ENCODE measurements at places on chromosomes 11 and 22.

DNA sequence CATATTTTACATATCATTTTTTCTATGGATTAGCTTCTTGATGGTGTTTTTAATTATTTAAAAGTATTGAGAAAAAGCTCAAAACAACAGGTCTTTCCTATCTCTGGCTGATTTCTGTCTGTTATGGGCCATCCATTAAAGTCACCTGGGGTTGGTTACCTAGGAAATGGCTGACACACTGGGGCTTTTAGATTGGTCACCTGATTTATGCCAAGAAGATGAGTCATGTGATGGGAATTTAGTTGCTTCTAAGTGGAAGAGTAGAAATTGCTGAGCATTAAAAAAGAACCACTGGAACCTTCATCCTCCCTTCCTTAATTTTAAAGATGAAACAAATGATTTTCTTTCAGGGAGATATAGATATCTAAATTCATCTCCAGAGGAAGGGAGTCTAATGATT is 48.8 kb upstream of the LARGE1 start:
- no peak for DNase-seq

DNA sequence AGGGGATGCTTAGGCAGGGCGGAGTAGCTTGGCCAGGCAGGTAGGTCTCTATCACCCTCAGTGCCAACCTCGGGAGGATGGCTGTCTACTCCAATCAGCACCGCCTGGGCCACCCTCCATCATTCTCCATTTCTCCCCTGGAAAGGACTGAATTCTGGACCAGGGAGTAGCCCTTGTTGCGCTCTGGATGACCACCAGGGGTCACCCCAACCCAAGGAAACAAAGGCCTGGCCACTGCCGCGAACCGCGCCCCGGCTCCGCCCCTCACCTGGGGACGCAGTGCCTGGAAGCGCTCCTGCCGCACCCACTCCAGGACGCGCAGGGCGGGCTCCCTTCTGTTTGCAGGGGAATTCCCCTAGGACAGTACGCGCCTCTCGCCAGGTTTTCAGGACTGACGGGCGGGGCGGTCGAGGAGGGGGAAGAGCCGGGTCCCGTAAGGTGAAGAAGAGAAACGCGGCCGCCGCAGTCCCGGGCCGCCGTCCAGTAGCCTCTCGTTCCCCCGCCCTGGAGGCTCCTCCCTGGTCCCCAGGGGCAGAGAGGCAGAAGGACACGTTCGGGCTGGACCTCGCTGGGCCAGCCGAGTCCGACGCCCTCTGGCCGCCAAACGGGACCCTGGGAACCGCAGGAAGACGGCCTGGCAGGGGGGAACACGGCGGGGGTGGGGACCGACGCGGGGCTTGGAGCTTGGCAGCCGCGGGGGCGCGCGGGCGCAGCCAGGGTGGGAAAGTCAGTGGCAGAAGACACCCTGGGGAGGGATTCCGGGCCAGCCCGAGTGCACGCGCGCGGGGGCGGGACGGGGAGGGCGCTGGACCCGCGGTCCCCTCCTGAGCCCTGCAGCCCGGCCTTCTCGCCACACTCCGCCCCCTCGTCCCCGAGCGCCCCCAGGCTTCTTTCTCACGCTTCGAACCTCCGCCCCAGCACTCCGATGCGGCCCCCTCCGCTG is 7.1 kb downstream of the SCN4B start:
- DNase-seq = peak; percentile 80

DNA sequence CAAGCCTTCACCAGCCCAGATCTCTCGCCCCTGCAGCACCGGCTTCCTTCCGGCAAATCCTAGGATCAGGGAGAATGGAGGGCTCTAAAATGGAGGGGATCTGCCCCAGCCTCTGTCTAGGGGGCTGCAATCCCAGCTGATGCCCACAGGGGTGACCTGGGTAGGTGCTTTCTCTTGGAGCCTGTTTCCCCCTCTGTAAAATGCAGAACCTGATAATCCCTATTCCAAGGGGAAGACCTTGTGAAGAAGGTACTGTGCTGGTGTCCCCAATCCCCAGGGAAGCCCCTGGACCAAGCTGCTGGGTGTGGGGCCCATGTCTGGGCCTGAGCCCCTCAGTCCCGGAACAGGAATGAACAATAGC is 2.8 kb downstream of the EMID1 start:
- no peak for DNase-seq

DNA sequence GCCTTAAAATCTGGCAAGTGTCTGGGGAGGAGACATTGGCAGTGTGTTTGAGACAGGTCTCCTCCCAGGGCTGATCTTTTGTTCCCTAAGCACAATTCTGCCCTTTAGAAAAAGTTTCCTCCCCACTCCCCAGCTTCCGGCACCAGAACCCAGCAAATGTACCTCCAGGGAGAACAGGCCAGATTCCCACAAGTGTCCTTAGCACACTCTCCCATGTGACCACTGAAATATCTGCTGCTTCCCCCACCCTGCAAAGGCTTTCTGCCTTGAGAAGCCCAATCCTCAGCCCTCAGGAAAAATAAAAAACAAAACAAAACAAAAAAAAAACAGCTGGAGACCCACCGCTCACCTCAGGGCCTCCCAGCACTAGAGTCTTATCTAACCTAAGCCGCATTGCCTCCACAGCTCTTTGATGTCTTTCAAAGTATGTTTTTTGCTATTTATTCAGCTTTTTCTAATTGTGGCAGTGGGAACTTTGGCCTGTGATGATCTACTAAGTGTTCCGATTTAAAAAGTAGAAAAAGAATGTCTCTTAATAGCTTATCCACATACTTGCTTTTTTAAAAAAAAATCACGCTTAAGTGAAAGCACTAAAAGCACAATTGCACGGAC is 29.0 kb upstream of the FBLN1 start:
- DNase-seq = no peak

- no peak for DNase-seq
These were observed 509.0 kb upstream of the B3GAT1 start for GRCh38 chr11:134920851-134921608.

GRCh38 chr11:125390946-125391345 is 105.1 kb downstream of the FEZ1 start:
- no peak for DNase-seq

DNA sequence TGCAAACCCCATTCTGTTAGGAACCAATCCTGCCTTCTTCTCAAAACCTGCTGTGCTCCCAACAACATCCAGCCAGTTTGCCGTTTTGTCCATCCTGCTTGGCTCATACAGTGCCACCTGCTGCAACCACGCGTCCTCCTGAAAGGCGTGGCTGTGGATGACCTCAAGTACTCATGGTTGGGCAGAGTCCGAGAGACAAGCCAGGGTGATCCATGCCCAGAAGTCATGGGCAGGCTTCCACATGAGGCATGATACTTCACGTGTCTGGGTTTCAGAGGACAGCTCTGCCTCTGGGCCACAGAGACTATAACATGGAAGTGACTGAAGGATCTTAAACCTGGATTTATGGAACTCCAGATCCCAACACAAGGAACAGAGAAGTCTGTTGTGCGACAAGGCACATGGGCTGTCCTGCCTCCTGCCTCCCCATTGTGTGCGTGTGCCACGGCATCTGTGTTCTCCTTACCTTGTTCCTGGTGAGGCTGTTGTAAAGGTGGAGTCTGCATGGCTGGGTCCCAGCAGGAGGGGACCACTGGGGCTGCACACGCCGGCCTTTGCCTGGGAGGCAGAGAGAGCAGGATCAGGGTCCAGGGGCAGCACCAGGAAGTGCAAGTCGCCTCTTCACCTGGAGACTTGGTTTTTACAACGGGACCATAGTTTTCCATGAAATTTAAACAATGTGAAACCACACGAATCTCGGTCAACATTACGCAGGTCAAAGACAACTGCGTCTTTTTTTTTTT is 15.4 kb downstream of the CARS1 start:
- no peak for DNase-seq

DNA sequence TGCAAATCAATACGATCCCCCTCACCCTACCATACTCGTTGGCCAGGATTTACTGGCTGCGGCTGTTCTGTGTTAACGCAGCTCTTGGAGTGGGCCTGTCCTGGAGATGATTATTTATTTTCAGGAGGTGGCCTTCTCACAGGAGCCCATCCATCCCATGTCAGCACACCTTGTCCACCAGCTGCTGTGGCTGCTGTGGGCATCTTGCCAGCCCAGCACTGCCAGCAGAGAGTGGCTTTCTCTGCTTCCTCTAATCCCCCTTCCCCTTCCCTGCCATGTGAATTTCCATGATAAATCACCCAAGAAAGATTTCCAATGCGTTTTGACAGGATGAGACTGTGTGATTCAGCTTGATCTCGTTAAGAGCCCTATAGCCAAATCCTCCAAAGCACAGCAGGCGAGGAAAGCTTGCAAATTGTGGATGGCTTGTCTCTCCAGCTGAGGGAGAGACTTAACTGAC is 309.1 kb upstream of the C11orf87 start:
- peak; percentile 88 for DNase-seq

DNA sequence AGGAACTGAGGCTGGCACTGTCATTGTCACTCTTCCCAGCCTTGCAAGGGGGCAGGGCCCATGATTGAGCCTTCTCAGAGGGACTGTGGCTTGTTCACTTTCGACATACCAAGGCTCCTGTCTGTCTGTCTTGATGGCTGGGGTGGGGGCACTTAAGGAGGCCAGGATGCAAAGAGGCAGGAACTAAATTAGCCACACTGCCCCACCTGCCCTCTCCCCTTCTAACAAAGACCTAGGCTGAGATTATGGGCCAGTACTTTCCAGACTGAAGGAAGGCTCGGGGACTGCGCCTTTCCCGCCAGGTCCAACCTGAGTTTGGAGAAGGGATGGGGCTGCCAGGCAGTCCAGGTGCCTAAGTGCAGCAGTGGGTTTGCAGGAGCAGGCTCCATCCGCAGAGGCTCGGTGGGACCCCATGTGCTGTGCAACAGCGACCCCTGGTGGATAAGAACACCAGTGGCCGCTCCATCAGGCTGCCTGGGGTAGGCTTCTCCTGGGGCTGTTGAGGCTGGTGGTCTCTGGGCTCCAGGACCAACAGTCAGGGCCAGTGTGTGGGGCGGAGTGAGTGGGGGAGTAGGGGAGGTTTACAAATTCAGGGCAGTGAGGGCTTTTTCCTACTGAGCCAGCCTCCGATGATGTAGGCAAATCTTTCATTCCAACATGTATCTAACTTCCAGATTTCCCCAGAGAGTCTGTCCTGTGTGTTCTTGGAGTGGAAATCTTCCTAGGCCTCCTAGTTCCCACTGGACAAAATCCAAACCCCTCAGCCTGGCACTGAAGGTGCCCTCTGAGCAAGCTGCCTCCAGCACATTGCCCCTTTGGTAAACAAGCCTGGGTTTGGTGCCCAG is 93.9 kb downstream of the INSC start:
- DNase-seq = peak; percentile 64

GRCh38 chr11:32435152-32435480 is 223 bp downstream of the WT1 start:
- DNase-seq = no peak

DNA sequence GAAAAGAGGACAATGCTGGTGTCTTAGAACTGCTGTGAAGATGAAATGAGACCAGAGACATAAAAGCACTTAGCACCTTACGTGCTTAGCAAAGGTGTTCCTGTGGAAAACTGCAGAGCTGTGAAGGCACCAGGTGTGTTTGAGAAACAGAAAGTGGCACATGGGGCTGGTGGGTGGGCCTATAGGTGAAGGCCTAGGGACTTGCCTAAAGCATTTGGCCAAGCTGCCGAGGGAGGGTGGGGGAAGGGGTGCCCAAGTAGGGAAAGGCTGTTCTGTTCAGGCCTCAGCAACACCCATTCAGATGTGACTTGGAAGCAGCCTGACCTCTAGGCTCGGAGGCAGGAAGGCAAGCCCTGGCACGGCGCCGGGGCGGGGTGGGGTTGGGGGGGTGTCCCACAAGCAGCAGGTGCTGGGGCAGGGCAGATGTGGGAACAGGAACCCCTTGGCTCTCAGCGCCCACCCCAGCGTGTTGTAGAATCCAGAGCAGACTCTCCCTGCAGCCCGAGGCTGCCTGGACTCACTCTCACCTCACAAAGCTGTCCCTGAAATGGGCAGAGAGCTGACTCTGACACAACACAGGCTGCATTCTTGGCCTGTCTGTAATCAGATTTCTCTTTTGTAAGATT is 366.7 kb upstream of the NARS2 start:
- no peak for DNase-seq

DNA sequence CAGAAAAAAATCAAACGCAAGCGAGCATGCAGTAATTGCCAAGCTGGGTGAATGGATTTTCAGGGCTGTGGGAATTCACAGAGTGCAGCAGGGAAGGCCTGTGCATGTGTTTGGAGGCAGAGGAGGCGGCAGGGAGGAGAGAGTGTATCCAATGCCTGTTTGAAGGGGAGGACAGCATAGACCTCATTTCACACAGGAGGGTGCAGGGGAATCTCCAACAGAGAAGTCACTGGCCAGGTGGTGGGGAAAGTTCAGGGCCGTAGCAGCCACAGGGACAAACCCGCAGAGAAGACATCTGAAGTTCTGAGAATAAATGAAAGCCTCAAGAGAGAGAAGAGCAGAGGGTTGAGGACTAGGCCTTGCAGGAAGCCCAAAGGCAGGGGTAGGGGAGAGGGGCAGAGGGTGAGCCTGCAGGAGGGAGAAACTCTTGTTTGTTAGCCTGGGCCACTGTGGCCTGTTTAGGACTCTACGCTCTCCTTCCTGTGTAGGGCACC is 19.2 kb upstream of the KDM2A start:
- no peak for DNase-seq

- DNase-seq = peak; percentile 30
These were observed 821 bp downstream of the CELF1 start for GRCh38 chr11:47552056-47552565.

GRCh38 chr22:22037740-22038139 is 55.2 kb upstream of the TOP3B start:
- no peak for DNase-seq

DNA sequence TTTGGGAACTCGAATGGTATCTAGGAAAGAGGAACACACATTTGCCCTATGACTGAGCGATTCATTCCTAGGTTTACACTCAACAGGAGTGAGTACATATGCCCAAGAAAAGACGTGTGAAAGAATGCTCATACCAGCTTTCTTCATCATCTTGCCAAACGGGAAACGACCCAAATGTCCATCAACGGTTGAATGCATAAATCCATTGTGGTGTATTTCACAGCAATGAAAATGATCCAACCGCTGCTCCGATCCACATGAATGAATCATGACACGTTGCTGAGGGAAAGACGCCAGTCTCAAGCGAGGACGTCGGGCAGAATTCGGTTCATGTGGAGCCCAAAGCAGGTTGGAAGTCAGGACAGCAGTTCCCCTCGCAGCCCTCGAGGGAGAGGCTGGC is 71.5 kb downstream of the CYTH4 start:
- DNase-seq = no peak

GRCh38 chr11:36164506-36165250 is 124.5 kb downstream of the COMMD9 start:
- DNase-seq = peak; percentile 79

- no peak for DNase-seq
These were observed 45.4 kb downstream of the CASP12 start for GRCh38 chr11:104852811-104853210.

GRCh38 chr22:25496396-25497064 is 67.9 kb upstream of the GRK3 start:
- peak; percentile 63 for DNase-seq

- no peak for DNase-seq
These were observed 82.2 kb upstream of the AKIP1 start for GRCh38 chr11:8828580-8829361.

GRCh38 chr11:16873289-16873688 is 134.8 kb downstream of the C11orf58 start:
- DNase-seq = no peak

DNA sequence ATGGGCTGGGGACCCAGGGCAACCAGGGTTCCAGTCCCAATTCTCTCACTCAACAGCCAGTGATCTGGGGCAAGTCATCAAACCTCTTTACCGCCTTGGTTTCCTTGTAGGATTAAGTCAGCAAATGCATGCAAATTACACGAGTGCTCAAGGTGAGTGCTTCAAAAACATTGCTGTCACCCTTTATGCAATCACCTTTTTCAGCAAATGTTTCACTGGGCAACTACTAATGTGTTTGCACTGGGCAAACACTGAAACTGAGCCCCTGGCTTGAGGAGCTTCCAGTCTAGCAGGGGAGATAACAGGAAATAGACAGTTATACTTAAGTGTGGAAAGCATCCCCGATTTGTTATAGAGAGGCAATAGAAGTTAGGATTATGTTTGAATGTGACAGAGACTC is 37.7 kb upstream of the DMC1 start:
- DNase-seq = no peak

Measured in NCI-H446 (cell line).